ENCODE measurements at places on chromosomes 13 and 19.

DNA sequence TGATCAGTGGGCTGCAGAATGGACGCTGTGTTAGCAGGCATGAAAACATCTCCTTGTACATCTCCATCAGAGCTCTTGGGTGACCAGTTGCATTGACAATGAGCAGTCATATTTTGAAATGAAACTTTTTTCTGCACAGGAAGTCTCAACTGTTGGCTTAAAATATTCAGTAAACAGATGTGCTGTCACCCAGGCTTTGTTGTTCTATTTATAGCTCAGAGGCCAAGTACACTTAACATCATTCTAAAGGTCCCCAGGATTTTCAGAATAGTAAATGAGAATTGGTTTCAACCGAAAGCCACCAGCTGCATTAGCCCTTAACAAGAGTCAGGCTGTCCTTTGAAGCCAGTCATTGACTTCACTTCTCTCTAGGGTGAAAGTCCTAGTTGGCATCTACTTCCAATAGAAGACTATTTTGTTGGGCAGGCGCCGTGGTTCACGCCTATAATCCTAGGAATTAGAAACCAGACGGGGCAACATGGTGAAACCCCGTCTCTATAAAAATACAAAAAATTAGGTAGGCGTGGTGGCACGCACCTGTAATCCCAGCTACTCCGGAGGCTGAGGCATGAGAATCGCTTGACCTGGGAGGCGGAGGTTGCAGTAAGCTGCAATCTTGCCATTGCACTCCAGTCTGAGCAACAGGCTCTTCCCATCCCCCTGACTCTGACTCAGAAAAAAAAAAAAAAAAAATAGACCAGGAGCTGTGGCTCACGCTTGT lies 7.9 kb upstream of the PDE4A start:
- no peak for DNase-seq

DNA sequence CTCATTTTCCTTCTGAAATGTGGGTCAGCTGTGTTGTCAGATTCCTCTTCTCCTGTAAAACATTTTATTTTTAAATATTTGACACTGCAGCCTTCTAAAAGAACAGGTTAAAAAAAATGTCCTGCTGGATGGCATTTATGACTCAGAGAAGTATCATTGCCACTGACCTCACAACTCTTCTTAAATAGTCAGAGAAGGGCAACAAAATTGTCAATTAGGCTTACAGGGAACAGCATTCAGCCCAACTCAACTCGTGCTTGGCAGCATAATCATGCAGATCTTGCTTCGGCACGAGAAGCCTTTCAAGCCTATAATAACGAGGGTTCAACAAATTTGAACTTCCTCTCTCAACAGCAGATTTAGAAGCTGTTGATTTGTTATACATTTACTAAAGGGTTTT lies 296.7 kb upstream of the DACH1 start:
- DNase-seq = no peak

- no peak for DNase-seq
Measured at GRCh38 chr19:46975925-46976782, 43.5 kb upstream of the NPAS1 start.

GRCh38 chr13:99178636-99179035 lies 22.0 kb upstream of the UBAC2 start:
- DNase-seq = no peak

GRCh38 chr19:2775556-2776430 lies 7.3 kb downstream of the SGTA start:
- peak; percentile 16 for DNase-seq

DNA sequence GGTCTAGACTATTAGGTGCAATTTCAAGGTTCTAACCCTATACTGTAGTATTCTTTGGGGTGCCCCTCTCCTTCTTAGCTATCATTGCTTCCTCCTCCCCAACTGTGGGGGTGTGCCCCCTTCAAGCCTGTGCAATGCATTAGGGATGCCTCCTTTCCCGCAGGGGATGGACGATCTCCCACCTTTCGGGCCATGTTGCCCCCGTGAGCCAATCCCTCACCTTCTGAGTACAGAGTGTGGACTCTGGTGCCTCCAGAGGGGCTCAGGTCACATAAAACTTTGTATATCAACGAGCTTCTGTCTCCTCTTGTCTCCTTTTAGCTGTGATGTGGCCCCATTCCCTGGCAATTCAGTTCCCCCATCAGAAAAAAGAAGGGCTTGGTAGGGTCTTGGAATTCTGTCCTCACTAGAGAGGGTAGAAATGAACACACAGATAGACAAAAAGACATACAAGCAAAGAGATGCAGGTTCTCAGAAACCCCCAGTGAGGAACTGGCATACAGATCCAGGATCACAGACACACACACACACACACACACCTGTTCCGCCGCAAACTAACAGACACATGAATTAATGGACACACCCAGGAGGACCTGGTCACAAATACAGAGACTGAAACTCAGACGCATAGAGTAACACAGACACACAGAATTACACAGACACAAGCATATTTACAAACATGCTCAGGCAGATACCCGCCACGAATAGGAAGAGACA lies 2.5 kb upstream of the HNRNPUL1 start:
- no peak for DNase-seq

GRCh38 chr19:44767295-44768180 lies 10.2 kb upstream of the CBLC start:
- DNase-seq = no peak

- no peak for DNase-seq
Measured at GRCh38 chr19:50464348-50464747, 12.0 kb upstream of the EMC10 start.

- DNase-seq = no peak
Measured at GRCh38 chr13:113901231-113901630, 37.4 kb upstream of the GAS6 start.

GRCh38 chr19:980133-980998 lies 3.8 kb upstream of the WDR18 start:
- DNase-seq = no peak

GRCh38 chr19:58450856-58451357 lies 515 bp upstream of the ZNF324B start:
- no peak for DNase-seq

DNA sequence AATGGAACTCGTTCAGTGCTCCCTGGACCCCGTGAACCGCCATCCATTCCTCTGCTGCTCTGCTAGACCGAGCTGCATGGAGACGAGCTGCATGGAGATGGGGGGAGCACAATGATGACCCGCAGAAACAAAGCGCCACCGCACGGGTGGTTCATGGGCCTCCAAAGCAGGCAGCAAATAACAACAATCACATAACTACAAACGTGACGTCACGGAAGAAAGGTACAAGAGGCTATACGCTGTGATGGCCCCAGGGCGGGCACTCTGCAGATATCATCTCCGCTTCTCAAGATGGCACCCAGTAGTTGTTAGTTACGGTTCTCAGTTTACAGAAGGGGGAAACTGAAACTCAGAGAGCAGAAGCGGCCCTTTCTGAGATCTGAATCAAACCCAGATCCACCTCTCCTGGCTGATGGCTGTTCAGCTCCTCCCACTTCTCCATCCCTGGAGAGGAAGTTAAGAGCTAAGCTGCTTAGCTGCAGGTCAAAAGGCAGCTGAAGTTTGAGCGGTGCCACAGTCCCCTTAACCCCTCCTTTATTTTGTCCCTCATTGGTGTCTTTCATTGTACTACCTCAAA lies 1.7 kb downstream of the ATP13A1 start:
- DNase-seq = no peak

- no peak for DNase-seq
Measured at GRCh38 chr13:97011446-97012131, 17.3 kb upstream of the OXGR1 start.

- DNase-seq = peak; percentile 67
Measured at GRCh38 chr19:50728084-50728737, 5.0 kb downstream of the CLEC11A start.

DNA sequence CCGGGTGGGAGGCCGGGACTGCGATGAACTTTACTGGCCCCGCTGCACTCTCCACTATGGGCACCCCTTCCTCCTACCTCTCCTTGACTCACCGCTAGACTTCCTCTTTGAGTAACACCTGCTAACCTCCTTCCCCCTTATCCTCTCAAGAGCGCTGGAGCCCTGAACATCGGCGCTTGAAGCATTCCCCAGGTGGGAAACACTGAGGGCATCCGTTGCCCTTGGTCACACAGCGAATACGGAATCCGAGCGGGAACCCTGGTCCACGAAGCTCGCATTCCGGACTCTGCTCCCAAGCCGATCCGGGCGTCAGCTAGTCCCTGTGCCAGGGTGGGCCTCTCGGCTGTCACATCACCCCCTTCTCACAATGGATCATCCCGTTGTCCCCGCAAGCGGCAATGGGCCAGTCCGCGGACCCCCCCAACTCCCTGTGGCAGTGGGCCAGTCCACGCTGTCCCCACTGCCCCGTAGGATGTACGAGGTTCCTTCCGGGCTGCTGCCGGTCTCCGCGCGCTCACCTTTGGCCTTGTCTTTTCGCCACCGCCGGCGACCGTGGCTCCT lies 4.2 kb downstream of the LIPE start:
- DNase-seq = peak; percentile 31

DNA sequence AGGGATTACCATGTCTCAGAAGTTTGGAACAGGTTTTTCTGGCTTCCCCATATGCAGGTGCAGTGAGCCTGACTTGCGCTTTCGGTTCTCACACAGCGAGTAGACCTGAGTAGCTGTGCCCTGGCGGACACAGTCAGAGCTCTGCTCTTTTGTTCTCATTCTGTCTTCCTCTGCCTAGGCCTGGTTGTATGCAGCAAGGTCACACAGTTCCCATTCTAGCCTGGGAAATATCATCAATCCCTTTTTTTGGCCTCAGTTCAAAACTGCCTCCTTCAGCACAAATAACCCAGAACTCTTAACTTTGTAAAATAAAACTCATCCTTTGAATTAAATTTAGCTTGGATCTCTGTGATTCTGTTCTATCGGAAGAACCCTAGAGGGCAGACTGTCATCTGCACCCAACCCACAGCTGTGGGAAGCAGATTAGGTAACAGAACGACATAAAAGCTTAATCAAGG lies 10.2 kb downstream of the OXGR1 start:
- DNase-seq = no peak

DNA sequence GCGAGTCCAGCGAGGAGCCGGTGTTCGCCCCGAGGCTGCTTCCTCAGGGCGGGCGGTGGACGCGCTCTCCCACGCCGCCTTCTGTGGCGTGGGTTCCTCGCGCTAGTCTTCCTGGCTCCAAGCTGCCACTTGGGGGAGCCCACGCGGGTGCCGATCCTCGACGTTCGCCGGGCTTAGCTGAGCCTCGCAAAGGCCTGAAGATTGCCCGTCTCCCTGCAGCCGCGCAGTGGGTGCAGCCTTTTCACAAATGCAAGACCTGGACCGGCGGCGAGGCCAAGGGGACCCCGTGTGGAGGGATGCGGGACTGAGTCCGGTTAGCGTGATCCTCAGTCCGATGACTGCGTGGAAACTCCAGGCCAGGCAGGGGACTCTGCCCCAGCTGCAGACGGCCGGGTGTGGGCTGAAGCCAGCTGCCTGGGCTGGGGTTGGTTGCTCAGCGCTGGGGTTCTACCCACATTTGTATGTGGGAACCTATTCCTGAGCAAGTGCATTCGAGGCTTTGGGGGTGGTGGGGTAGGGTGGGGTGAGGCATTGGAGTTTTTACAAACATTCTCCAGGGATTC lies 16.6 kb upstream of the LRP3 start:
- DNase-seq = no peak

- no peak for DNase-seq
Measured at GRCh38 chr13:38763446-38764381, 76.8 kb downstream of the FREM2 start.

- DNase-seq = no peak
Measured at GRCh38 chr19:13010038-13010991, 15.0 kb downstream of the NFIX start.

DNA sequence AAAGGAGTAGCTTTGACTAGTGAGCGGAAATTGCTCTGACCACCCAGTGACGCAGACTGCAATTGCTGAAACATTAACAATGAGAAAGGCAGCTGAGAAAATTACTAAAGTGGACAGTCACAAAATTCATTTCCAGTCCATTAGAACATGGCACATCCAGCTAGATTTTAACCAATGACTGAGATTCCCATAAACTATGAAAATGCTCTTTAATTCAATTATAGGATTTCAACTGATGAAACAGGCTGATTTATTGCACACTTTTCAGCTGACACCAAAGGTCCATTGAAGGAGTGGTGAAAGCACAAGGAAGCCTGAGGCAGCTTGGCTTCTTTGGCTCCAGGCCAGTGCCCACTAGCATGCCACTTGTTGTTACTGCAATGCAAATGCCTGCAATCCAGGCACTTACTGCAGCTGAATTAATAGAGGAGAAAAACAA lies 933.4 kb downstream of the SLITRK6 start:
- DNase-seq = no peak

DNA sequence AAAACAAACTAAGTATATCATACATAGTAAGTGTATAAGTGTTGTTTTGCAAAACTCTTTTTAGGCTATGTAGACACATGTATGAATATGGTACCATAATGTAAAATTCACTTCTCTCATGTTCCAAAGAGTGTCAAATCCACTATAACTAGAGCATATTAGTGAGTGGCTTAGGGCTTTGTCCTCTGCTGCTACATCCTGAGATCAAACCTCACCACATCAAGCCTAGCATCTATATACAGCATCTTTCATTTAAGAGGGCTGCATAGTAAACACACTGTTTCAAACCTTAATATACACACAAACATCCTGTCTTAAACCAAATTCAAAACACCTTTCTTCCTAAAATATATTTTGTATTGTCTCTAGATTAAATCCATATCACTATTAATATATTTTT lies 38.7 kb downstream of the ELF1 start:
- no peak for DNase-seq

- DNase-seq = no peak
Measured at GRCh38 chr13:25252225-25252624, 35.1 kb downstream of the MTMR6 start.

DNA sequence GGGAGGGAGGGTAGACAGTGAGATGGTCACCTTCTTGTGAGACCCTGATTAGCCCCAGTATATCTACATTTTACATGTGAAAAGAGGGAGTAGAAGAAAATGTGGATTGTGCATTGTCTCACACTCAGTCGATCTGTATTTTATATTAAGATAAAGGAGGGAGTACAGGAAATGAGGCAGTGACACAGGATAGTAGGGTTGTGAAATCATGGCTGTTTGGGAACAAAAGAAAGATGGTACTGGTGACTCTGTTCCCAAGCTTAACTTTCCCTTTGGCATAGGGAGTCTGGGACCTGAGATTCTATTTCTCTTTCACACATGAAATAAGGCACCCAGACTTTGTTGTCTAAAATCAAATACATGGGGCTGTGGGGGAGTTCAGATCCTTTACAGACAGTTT lies 194.7 kb downstream of the ABCC4 start:
- no peak for DNase-seq

Data from stimulated activated CD4-positive, alpha-beta T cell treated with anti-CD3 and anti-CD28 coated beads, Interleukin-15, amount 100 ng/mL, for 1 hour (primary cell).